Activated CD4-positive, CD25-positive, alpha-beta regulatory T cell treated with anti-CD3 and anti-CD28 coated beads, Interleukin-2, amount 50 U/mL, for 72 hours (primary cell): ENCODE measurements at places on chromosomes 2 and 18.

DNA sequence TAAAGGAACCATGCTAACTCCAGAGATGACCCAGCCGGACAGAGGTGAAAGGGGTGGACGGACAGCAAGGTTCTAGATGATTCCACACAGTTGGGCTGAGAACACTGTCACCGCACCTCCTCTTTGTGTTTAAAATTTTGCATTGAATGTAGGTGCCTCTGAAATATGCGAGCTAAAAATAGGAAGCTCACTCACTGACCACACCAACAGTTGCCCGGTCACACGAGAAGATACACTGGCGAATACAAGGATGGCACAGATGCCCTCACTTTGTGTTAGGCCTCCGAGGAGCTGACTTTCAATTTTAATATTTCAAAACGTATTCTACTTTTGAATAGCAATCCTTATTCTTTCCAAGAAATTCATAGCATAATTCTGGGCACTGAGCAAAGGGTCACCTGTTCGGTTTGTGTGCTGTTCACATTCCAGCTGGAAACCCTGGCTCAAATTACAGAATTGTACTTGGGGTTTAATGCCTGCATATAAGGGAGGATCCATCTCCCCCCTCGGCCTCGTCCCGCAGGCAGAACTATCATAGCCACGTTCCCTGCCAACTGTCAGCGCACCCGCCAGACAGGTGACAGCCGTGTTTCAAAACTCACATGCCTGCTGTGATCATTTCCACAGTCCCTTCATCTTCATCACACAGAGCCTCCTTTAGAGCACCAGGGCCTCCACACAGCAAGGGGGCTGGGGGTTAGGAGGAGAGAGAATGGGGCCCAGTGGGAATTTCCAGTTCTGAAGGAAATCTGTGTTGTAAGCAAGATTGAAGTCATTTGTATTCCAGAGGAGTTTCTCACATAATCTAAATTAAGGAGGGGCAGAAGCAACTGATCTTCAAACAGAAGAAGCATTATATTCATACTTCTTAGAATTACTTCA lies 48.2 kb downstream of the ADI1 start:
- no peak for DNase-seq

DNA sequence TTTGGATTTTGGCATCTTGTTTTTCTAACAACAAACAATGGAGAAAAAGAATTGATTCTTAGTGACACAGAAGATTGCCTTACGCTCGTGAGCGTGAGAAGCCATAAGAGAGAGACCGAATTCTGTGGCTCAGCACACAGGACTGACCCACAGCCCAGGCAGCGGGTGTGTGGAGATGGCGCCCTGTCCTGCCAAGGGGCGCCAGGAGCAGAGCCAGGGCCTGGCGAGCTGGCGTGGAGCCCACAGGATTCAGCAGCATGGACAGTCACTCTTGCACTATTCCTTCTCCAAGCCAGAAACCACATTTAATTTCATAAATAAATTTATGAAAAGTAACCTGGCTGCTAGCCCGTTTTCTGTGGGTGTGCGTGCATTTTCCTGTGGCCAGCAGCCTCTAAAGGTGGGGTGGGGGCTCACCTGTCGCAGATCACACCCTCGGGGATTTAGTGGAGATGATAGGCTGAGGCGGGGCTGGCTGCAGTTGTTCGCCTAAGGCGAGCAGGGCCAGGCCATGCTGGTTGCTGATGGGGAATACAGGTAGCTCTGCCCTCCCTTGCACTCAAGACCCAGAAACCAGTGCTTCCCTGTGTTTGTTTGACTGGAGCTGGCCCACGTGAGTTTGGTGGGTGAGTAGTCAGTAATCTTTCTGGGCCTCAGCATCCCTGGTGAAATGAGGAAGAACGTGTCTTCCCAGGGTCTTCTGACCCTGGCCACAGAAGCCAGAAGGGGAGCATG lies 46.2 kb downstream of the FAM168B start:
- no peak for DNase-seq

GRCh38 chr2:107591561-107592279 lies 235.0 kb upstream of the RGPD4 start:
- DNase-seq, result no peak

DNA sequence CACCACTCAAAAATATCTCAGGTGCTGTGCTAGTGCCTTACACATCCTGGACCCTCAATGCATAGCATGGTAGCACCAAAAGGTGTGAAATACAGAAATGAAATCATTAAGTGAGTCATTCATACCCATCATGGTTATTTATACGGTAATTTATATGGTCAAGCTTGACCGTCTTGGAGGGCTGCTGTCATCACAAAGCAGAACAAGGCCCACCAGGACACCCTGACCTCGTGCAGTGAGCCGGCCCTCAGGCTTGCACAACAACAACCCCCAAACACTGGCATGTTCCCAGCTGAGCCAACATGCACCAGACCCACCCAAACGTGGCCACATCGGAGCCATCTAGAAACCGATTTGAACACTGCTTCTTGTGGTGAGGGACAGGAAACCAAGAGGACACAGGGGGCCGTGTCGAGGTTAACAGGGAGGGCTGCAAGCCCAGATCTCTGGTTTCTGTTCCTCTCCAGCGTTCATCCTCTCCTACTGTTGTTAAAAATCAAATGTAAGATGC lies 378.5 kb upstream of the ID2 start:
- DNase-seq, result peak; percentile 41

GRCh38 chr18:66124394-66124793 lies 373.6 kb downstream of the CDH7 start:
- no peak for DNase-seq

- DNase-seq, result no peak
Measured at GRCh38 chr18:54181856-54182602, 42.4 kb downstream of the MBD2 start.

- no peak for DNase-seq
Measured at GRCh38 chr2:164028814-164029534, 293.2 kb upstream of the FIGN start.

DNA sequence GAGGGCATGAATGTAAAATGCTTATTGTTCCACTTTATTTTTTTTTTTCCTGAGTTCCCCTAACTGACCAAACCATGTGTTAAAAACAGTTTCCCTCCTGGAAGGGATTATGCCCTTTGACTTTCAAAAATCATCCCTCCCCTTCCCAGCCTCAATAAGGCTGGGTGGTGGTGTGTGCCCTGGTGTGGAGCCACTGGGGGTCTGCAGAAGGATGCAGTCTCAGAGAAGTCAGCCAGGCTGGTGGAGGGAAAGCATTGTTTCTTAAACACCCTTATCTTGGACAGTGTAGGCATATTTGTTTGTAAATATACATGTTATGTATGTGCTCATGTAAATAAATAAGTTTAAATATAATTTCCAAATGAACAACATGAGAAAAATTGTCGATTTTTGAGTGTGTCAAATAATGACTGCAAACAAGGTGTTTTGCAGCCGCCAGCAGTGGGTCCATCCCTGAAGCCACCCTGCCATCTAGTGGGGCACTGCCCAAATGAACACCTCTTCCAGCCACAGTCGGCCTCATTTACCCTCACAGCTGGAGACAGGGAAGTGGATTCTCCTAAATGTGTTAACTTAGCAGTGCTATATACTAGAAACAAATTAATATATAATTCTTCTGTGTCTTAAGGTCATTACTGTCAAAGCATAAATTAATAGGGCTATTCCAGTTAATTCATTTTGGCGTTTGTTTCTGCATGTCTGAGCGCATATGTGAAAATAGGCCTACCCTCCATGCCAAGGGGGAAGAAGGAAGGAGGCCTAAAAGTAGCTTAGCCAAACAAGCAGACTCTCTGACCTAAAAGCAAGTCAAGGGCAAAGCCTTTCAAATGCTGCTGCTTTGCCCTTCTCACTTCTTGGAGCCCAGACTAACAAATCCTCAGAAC lies 209.6 kb upstream of the PIK3C3 start:
- no peak for DNase-seq

DNA sequence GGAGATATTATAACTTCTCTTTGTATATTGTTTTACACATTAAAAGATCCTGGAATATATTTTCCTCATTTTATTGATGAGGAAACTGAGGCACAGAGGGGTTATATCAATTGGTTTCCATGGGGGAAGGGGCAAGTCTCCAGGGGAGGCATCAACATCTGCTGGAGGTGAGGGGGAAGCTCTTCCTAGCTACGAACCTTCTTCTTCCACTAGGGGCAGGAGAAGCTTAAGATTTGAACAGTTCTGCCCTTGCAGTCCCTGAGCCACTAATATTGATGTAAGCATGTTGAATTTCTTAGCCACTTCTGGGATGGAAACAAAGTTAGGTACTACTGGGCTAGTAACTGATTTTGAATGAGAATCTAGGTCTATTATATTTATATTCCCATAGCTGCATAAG lies 140.1 kb upstream of the AQP4 start:
- no peak for DNase-seq

- no peak for DNase-seq
Measured at GRCh38 chr18:68791801-68792200, 6.1 kb upstream of the CCDC102B start.

GRCh38 chr2:122414902-122415301 lies 659.5 kb downstream of the TSN start:
- DNase-seq, result no peak

- DNase-seq, result no peak
Measured at GRCh38 chr2:48715042-48715899, 40.3 kb downstream of the LHCGR start.

DNA sequence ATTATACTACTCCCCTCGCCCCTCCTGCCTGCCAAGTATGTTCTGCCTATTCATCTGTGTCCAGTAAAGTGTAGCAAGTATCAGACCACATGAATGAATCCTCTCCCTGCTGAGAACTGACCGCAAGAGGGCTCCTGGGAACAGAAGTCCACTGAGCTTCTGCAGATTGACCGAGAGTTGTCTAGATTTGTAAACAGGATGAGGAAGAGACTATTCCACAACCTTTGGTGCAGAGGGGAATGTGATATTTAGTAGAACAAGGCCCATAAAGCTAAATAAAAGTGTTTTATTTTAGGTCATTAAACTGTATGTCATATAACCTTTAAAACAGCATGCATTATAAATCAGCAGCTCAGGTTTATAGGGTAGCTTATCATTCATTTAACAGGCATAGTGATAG lies 377.0 kb downstream of the DCC start:
- no peak for DNase-seq

DNA sequence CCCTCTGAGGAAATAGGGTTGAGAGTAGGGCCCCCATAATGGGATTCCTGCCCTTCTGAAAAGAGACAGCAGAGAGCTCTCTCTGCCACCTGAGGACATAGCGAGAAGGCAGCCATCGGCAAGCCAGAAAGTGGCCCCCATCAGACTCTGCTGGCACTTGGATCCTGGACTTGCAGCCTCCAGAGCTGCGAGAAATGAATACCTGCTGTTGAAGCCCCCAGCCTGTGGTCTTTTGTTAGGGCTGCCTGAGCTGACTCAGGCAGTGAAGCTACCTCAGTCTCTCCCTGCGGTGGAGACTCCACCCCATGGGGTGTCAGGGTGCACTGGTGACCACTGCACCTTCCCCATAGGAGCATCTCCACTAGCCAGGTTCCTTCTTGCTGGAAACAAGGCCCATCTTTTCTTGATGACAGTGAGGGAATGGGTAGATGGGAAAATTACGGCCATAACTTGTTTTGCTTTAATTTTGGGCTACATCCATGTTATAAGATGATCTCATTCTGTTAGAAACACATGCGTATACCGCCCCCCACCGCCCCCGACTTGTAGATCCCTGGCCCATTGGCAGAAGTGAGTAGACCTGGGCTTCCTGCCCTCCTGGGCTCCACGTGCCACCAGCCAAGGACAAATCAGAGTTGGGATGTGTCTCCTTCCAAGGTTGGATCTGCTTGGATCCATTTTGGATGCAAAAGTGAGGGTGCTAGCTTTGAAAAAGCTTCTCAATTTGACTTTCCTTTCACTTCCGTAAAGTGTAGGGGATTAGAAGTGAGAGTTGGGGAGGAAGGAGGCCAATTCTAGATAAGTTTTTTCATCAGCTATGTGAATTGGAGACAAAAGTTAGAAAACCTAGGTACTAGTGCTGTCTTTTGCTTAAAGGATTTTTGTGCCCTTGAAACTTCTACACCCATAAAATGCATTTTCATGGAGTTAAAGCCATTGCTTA lies 42.9 kb downstream of the NCK2 start:
- no peak for DNase-seq

DNA sequence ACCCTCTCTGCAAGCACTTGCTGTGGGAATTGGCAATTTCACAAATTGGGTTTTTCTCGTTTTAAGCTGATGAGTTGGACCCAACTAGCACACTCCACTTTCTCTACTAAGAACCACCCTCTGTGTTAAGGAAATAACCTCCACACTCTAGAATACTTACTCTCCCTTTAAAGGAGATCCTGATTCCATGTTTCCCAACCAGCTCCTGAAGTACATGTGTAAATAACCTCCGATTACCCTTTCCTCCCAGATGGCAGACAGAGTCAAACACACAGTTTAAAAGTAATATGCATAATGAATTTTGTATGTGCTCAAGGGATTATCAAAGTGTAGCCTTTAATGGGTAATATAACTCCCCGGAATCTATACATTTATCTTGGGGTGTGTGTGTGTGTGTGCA lies 171.3 kb upstream of the OSR1 start:
- no peak for DNase-seq

- DNase-seq, result no peak
Measured at GRCh38 chr2:177641331-177641730, 248.8 kb downstream of the AGPS start.

GRCh38 chr2:78994789-78995188 lies 30.7 kb upstream of the REG3G start:
- no peak for DNase-seq

GRCh38 chr2:133107058-133107815 lies 437.2 kb upstream of the LYPD1 start:
- DNase-seq, result no peak

GRCh38 chr2:240886023-240886565 lies 9.9 kb downstream of the MAB21L4 start:
- no peak for DNase-seq

- peak; percentile 62 for DNase-seq
Measured at GRCh38 chr2:144183727-144184126, 336.2 kb downstream of the ZEB2 start.

DNA sequence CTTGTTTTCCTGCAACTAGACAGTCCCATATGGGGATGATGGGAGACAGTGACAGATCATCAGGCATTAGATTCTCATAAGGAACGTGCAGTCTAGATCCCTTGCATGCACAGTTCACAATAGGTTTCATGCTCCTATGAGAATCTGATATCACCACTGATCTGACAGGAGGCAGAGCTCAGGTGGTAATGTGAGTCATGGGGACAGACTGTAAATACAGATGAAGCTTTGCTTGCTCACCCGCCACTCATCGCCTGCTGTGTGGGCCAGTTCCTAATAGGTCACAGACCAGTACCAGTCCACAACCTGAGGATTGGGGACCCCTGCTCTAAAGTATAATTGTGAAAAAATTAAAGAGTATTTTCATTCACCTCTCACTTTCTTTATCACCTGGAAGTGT lies 23.6 kb upstream of the RAB1A start:
- no peak for DNase-seq

- no peak for DNase-seq
Measured at GRCh38 chr2:42843611-42844010, 51.2 kb upstream of the HAAO start.

- no peak for DNase-seq
Measured at GRCh38 chr2:15584767-15585469, 6.8 kb upstream of the DDX1 start.
